ENCODE measurements at places on chromosomes 16 and 17. TPM values are rescaled to one million over a fixed set of nuclear protein-coding genes. Genes with fewer than 3 reads are reported as not detected.
A peak's percentile ranks its signal among the peaks of the same experiment; 100 is the strongest.

DNA sequence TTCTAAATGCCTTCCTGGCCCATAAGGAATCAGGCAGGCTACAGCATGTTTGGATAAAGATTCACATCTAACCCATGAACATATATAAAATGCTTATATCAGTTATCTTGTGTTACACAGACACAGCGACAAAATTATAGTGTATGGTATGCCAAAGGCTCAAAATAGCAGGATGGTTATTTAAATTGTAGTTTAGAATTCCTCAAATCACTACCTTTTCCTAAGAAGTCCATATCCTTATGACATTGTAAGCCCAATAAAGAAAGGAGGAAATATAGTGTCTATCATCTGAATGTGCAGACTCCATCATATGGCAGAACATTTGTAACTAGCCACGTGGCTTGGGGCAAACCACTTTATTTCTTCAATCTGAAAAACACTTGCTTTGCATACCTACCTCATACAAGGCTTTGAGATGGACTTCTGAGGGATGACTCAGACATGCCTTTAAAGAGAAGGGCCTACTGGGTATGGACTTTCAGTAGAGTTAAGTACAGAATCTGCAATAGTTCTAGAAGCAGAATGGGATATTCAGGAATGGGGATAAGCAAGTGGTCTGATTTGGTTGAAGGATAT lies 12.1 kb upstream of the DHX8 start:
- no peak overlapping the region for H3K4me3 ChIP-seq
- H3K27me3 ChIP-seq, result no peaks in the 10 kb centered on the region
- no peaks in the 10 kb centered on the region for H3K4me1 ChIP-seq
- DNase-seq, result no peak

The AIPL1 gene
- total RNA-seq, result not detected

- no peak for DNase-seq
- H3K4me3 ChIP-seq, result no peak overlapping the region
- no peaks in the 10 kb centered on the region for H3K36me3 ChIP-seq
- H3K27me3 ChIP-seq, result no peaks in the 10 kb centered on the region
These were observed 422.4 kb downstream of the NPIPA8 start for GRCh38 chr16:17914168-17914567.

DNA sequence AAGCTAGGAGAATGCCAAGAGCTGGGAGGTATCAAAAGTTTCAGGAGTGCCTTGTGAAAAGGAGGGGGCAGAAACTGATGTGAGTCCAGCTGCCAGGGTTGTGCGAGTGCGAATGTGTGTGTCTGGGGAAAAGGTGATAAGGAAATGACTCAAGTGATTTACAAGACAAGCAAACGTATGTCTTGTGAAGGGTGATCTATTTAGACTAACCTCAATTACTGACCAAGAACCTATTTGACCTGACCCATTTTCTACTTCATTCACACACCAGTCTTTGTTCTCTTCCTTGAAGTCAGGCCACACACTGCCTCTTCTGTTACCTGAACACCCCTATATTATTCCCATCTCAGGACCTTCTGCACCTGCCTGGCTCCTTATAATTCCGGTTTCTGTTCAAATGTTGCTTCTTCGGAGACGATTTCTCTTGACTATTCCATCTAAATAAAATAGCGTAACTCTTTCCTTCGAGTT lies 1.0 kb downstream of the GDE1 start:
- peak overlapping the region; percentile 86 for H3K4me3 ChIP-seq
- H3K27me3 ChIP-seq, result no peaks in the 10 kb centered on the region
- H3K36me3 ChIP-seq, result peaks cover 14% of the 10 kb centered on the region
- H3K27ac ChIP-seq, result peak overlapping the region; percentile 97
- H3K4me1 ChIP-seq, result peaks cover 58% of the 10 kb centered on the region

GRCh38 chr17:31537565-31538011 lies 146.1 kb downstream of the RAB11FIP4 start:
- H3K27ac ChIP-seq, result no peak overlapping the region
- H3K36me3 ChIP-seq, result no peaks in the 10 kb centered on the region
- no peak for DNase-seq
- H3K27me3 ChIP-seq, result no peaks in the 10 kb centered on the region
- H3K4me1 ChIP-seq, result peaks cover 15% of the 10 kb centered on the region
- no peak overlapping the region for H3K4me3 ChIP-seq

The OR3A1 gene
- total RNA-seq, result not detected

GRCh38 chr17:74305865-74306654 lies 20.0 kb upstream of the KIF19 start:
- no peaks in the 10 kb centered on the region for H3K27me3 ChIP-seq
- no peaks in the 10 kb centered on the region for H3K36me3 ChIP-seq
- H3K4me1 ChIP-seq, result no peaks in the 10 kb centered on the region
- no peak overlapping the region for H3K4me3 ChIP-seq

DNA sequence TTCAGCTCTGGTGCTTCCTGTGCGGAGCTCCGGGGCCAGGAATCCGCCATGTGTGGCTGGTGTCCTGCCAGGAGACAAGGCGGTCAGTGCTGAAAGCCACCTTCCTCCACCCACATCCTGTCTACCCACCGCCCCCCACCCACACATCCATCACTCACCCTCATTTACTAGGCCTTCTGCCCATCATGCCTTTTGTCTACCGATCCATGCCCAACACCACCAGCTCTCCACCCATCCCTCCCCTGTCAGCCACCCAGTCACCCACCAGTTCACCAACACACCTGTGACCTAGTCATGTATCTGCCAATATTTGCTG lies 241.4 kb downstream of the KATNIP start:
- no peak for DNase-seq
- H3K27ac ChIP-seq, result no peak overlapping the region
- no peak overlapping the region for H3K4me3 ChIP-seq
- no peaks in the 10 kb centered on the region for H3K27me3 ChIP-seq
- H3K36me3 ChIP-seq, result no peaks in the 10 kb centered on the region

- no peak overlapping the region for H3K4me3 ChIP-seq
- H3K36me3 ChIP-seq, result no peaks in the 10 kb centered on the region
- H3K27me3 ChIP-seq, result no peaks in the 10 kb centered on the region
- DNase-seq, result no peak
These were observed 18.4 kb downstream of the ADCY9 start for GRCh38 chr16:4097826-4098240.

The MYOCD gene
- 103 TPM for total RNA-seq

DNA sequence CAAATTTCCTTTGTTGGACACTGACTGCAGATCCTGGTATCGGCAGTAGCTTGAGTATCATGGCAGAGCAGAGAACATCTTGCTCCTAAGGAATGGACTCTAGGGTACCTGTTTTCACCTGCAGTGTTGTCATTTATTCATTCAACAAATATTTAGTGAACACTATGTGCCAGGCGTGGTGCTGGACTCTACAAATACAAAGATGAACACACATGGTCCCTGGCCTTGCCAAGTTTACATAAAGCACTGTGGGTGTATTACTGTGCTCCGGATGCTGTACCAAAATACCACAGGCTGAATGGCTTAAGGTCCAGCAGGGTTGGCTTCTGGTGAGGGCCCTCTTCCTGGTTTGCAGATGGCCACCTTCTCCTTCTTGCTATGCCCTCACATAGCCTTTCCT lies 14.2 kb upstream of the CCR7 start:
- no peaks in the 10 kb centered on the region for H3K36me3 ChIP-seq
- H3K4me1 ChIP-seq, result peaks cover 5% of the 10 kb centered on the region
- no peak overlapping the region for H3K4me3 ChIP-seq
- no peak overlapping the region for H3K27ac ChIP-seq
- DNase-seq, result peak; percentile 87
